ENCODE measurements at places on chromosomes 1 and 21.
A peak's percentile ranks its signal among the peaks of the same experiment; 100 is the strongest.

- DNase-seq = no peak
Measured at GRCh38 chr21:21897275-21897883, 899.2 kb downstream of the NCAM2 start.

- DNase-seq = no peak
Measured at GRCh38 chr1:240092301-240093119, 827 bp downstream of the FMN2 start.

- no peak for DNase-seq
Measured at GRCh38 chr1:242523719-242524570, 552 bp downstream of the PLD5 start.

DNA sequence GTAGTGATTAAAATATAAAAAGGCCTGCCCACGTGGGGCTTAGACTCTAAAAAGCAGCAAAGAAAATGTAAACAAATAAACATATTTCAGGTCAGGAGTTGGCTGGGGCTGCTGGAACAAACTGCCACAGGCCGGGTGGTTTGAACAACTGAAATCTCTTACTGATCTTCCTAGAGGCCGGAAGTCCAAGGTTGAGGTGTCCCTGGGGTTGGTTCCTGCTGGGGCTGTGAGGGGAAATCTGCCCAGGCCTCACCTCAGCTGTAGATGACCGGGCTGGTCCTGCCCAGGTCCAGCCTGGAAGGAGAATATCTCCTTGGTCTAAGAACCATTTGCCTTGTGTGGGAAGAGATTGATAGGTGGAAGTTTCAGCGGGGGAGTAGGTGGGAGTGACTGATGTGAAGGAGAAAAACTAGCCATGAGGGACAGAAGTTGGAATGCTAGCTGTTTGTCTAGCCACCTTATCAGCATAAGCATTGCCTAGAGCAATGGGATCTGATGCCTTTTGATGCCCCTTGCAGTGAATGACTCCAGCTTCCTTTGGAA lies 221.1 kb downstream of the DYRK1A start:
- no peak for DNase-seq

GRCh38 chr1:211652371-211652770 lies 23.1 kb downstream of the NEK2 start:
- no peak for DNase-seq

DNA sequence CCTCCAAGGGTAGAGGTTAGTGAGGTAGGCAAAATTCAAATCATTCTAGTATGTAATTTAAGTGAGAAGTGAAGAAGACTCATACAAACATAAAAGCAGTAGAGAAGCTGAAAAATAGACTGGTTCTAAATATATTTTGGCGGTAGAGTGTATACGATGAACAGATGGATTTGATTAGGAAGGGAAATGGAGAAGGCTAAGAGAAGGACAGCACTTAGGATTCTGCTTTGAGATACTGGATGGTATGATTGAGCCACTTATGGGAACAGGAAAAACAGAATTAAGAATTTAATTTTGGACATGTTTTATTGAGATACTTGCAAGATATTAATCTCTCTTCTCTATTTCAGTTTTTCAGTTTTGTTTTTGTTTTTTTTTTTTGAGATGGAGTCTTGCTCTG lies 60.1 kb downstream of the EPB41 start:
- no peak for DNase-seq

DNA sequence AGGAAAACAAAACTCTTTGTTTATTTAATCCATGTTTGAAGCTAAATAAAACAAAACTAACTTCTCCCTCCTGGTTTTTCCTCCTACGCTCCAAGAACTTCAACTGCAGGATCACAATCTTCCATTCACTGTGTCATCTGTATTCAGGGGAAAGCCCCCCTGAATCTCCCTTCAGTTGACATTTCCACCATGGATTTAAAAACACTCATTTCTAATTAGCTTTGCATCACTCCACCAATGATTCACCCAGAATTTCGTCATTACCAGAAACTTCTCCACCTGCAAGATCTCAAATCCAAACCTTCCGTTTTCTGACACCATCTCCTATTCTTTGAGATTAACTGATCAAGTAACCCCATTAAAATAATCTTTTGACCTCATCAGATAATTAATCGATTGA lies 10.9 kb upstream of the RGS5 start:
- DNase-seq = no peak

DNA sequence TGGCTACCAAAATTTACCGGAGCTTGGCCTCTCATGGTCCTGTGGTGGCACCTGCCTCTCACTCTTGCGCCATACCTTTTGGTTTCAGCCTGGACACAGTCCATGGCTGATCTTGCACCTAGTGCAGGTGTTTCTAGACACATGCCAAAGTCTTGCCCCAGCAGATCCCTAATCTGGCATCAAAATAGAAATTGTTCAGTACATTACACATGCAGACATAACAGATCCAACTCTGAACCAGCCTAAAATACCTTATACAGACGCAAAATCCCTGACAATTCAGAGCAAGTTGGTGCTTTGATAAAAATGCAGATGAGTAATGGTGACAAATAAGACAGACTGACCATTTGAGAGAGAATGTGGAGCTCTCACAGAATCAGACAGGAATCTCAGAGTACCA lies 44.1 kb downstream of the NGF start:
- no peak for DNase-seq

DNA sequence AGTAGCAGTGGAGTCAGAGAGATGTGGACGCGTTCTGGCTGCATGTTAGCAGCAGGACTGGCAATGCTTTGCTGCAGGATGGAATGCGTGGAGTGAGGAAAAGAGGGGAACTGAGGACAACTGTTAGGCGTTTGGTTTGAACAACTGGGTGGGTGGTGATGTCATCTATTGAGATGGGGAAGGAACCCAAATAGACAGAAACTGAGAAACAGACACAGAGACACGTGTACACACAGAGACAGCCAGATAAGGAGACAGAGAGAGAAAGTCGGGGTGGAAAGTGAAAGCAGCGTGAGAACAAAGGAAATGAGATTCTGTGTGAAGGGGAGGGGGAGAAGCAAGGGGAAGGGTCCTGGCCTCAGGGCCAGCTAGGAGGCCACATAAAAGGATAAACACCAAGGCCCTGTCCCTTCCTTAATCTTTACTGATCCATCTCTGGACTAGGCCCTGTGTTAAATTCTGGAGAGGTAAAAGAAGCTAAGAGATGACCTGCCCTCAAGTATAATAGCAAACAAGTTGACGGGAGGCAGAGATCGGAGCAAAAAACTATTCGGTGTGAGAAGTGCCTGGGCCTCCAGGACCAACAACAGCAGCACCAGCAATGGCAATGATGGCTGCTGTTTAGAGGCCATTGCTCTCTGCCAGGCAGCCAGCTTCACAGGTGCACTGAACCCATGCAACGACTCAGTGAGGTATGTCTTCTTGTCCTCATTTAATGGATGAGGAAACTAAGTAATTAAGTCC lies 31.6 kb downstream of the VWA5B1 start:
- DNase-seq = no peak

GRCh38 chr1:178495741-178496409 lies 889 bp downstream of the CLEC20A start:
- DNase-seq = no peak

DNA sequence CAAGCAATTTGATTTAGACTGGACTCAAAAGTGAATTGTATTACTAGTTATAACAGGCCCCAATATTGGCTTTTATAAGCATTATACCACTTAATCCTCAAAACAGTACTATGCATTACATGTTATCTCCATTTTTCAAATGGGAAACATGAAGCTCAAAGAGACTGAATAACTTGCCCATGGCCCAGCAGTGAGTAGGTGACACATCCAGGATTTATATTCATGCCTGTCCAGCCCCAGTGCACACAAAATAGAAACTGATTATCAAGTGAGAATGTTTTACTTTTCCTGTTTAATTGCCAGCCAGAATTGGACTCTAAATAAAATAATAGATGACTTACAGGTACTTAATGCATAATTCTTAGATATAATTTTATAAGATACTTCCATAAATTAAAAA lies 82.9 kb downstream of the NIBAN1 start:
- no peak for DNase-seq

DNA sequence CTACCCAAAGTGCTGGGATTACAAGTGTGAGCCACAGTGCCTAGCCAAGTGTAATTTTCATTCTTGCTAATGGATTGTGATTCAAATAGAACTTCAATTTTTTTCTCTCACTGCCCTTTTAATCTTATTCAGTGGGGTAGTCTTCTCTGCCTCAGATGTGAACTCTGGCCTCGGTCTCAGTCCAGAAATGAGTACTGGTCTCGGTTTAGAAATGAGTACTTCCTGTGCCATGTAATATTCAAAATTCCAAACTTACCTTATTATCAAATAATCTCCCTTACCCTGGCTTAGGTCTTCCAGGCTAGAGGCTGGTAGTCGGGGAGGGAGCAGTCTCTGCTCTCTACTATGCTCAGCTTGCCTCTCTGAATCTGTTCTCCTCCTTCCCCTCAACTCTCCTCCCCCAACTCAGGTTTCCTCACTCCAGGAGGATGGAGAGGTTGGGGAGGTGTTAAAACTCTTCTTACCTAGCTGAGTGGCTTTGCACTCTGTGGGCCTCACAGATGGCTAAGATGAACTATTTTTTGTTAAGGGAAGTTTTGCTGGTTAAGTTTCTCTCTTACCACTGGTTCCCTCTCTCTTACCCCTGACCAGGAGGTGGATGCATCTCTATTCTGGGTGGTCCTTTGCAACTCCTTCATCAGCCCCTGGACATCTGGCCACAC lies 4.8 kb upstream of the SLAMF9 start:
- no peak for DNase-seq

- no peak for DNase-seq
Measured at GRCh38 chr1:36590771-36591170, 108.1 kb upstream of the CSF3R start.

DNA sequence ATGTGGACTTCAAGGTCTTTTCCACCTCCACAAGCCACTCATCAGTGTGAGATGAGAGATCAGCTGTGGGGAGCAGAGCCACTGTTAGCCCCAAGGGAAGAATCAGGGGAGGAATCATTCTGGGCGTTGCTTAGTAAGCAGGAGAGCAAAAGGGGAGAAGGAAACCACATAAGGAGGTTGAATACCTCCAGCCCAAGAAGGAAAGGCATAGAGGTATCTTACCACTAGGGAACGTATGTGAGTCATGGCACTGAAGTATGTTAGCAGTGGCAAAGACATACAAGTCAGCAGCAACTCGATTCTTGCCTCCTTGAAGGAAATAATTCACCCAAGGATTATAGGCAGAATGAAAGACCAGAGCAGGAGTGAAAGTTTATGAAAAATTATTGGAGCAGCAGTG lies 31.6 kb upstream of the SLC5A9 start:
- no peak for DNase-seq

DNA sequence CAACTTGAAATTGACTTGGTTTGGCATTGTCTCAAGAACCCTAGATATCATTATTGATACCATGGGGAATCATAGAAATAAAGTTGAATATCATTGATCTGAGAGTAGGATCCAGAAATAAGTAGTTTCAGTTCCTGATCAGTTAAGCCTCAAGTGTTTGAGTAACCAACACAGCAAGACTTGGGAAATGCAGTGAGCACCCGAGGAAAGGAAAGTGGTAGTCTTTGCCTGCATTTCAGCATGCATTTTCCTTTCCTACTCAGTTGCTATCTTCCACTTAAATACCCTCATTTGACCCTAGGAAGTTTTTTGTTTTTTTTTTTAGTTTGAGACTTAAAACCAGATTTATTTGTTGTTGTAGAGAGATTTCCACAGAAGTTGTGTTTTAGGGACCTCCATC lies 18.9 kb downstream of the CLEC20A start:
- DNase-seq = no peak

GRCh38 chr1:155172732-155173477 lies at the start of gene KRTCAP2:
Gene KRTCAP2, minus strand, starts transcription at chr1:155173304. Its CDS starts 80 bp downstream, at chr1:155173224.
- peak; percentile 90 for DNase-seq

DNA sequence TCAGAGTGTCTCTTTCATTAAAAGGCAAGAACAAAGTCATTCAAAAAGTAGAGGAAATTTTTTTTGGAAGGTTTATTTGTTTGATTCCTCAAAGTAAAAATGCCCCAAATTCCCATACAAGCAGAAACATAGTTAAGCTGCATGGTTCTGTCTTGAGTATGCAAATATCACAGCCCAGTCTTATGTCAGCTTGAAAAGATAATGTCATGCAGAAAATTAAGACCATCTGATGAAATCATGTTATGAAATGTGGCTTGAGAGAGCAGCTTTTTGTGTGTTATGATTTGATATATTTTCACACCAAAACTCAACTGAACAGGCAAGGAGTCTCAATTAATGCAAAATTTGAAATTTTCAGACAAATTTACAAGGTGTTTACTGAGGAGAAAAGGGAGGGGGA lies 411.0 kb downstream of the LMO4 start:
- no peak for DNase-seq

DNA sequence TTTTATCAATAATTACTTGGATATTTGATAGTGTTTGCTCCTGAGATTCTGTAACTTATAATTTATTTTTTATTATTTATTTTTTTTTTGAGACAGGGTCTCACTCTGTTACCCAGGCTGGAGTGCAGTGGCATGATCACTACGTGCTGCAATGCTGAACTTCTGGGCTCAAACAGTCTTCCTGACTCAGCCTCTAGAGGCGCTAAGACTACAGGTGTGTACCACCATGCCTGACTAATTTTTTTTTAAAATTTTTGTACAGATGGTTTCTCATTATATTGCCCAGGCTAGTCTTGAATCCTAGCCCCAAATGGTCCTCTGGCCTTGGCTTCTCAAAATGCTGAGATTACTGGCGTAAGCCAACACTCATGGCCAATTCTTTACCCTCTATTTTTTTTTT lies 845.5 kb upstream of the ADGRL4 start:
- DNase-seq = no peak

GRCh38 chr1:72845381-72845780 lies 563.0 kb upstream of the NEGR1 start:
- DNase-seq = no peak

DNA sequence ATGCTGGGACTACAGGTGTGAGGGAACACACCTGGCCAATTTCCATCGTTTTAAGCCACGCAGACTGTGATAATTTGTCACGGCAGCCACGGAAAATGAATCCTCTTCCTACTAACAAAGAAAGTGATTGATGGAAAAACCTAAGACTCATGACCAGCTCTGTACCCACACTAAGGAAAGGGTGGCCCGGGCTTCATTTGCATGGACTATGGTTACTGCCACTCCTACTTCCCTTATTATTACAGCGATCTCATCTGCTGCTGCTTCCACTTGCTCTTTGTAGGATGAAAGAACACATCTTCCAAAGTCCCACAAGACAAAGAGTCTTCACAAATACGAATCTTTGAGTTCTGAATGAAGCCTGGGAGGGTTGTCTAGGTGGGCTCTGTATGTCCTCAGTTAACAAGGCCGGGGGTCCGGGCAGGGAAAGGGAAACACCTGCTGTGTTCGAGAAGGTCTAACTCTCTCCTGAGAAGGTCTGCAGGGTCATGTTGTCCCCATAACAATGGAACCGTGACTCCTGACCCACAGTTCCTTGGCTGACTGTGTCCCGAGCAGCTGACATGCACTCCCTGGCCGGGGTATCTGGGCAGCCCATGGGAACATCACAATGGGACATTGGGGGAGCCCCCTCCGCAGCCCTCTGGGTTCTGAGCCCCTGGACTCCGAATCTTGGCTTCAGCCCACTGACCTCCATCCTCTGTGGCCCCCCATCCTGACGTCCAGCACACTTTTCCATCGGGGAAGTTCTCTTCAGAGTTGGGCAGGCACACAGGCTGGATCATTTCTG lies 13.3 kb upstream of the TFF1 start:
- DNase-seq = no peak

- no peak for DNase-seq
Measured at GRCh38 chr1:160539990-160540858, 17.2 kb upstream of the SLAMF6 start.
